Stimulated activated CD4-positive, alpha-beta T cell treated with anti-CD3 and anti-CD28 coated beads, Interleukin-4, amount 100 ng/mL, for 4 hours (primary cell): ENCODE measurements at places on chromosomes 4 and X.

DNA sequence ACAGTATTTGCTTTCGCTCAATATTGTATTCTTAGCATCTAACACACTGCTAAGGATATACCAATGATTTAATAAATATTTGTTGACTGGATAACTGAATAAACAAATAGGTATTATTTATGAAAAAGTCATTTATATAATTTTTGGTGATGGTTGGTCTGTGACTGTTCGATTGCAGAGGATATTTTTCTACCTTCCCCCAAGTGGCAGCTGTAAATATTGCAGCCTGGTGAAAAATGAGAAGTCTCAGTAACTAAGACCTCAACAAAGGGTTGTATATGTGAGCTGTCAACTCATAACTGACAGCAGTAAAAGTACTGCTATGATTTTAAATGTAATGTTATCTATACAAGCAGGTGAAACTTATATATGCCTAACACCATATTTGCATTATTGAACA lies 36.0 kb downstream of the HTR2C start:
- DNase-seq: no peak

DNA sequence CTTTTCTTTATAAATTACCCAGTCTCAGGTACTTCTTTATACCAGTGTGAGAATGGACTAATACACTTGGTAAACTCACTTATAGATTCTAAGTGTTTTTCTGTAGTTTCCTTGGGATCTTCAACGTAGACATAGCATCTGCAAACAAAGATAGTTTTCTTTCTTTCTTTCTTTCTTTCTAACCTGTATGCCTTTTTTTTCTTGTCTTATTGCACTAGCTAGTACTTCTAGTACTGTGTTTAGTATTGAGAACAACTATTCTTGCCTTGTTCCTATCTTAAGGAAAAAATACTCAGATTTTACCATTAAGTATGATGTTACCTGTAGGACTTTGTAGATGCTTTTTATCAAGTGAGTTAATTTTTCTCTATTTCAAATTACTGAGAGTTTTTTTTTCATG lies 102.2 kb downstream of the EDA start:
- DNase-seq: no peak

DNA sequence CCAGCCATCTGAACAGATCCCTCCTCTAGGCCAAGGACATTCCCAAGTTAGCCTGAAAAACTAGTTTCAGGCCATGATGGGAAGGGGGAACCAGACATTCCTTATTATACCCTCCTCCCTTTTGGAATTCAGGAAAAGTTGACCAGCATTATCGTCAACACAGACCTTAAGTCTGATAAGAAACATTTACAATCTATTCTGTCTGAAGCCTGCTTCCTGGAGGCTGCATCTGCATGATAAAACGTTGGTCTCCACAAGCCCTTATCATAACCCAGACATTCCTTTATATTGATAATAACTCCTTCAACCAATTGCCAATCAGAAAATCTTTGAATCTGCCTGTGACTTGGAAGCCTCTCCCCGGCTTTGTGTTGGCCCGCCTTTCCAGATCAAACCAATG lies 44.3 kb downstream of the EFHC2 start:
- DNase-seq: no peak

DNA sequence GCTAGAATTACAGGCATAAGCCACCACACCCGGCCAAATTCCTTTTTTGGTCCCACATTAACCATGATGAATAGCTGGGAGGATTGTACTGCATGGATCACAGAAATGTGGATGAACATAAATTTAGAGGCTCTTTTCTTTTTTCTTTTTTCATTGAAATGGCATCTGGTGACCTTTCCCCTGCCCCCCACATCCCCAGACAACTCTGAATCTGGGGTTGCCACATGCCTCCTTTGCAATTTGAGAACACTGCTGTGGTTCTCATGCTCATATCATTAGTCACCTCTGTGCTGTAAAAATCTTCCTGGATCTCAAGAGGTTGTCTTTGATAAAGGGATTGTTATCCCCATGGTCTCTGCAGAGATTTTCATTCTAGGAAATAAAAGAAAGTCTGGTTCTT lies 22.8 kb upstream of the FMR1NB start:
- DNase-seq: no peak

GRCh38 chr4:97910005-97910404 lies 233.3 kb downstream of the STPG2 start:
- no peak for DNase-seq

DNA sequence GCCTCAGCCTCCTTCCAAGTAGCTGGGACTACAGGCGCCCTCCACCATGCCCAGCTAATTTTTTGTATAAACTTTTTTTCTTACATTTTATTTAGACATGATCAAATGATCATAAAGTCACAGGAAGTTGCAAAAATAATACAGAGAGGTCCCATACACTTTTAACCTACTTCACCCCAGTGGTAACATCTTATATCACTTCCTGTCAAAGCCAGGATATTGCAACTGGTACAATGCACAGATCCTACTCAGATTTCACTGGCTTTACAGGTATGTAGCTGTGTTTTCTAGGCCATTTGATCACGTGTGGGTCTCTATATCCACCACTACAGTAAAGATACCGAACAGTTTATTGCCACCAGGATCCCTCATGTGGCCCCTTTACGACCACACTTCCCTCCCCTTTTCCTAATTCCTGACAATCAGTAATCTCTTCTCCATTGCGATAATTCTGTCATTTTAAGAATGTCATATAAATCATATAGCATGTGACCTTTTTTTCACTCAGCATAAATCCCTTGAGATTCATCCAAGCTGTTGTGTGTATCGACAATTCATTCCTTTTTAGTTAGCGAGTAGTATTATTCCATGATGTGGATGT lies 18.0 kb downstream of the RPS6KA3 start:
- no peak for DNase-seq

GRCh38 chrX:149527705-149528104 lies 13.1 kb upstream of the EOLA1 start:
- DNase-seq: peak; percentile 13

DNA sequence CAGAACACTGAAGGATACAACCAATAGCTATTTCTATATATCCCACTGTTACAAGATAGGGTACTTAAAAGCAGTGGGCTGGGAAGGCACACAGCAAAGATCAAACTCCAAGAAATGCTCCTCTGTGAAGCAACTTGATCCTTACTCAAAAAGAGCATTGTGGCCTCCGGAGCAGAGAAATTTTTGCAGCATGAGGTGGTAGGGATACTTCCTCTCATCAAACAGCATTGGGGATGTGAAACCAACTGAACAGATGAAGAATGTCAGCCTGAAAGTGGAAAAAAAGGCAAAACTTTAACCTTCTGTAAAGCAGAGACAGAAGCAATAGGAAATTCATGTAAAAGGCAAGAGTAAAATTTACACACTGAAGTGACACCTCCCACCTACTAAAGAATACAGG lies 92.2 kb downstream of the HUWE1 start:
- DNase-seq: no peak

DNA sequence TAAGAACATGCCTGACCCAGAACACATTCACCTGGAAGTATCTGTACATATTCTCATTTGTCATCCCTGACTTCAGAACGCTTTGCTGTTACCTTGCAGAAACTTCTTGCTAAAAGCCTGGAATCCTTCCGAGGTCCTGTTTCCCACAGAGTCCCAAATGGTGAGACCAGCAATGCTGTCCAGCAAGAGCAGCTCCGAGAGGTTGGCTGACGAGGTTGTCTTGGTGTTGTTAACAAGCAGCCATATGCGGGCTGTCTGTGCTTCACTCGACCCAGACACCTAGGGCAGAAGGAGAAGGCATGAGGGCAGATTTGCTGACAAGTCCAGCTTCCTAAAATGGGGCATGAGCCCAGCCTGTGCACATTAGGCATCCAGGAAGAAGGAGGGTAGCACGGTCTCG lies 19.3 kb downstream of the EVC2 start:
- no peak for DNase-seq

DNA sequence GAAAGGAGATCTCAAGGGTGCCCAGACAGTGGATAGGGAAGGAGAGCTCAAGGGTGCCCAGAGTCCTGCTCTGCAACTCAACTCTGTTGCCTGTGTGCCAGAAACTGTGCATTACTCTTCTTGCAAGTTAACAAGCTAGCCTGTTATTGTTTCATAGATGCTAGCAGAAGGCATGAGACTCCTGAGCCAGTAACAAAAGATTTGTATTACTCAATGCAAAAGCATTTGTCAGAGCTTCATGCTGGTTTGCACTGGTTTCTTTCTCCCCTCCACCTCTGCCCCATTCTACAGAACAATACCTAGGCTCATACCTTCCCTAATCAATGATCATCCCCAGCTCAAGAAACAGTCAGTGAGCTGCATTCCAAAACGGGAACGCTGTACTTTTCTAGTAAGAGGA lies 124.5 kb upstream of the NEIL3 start:
- DNase-seq: no peak

- DNase-seq: no peak
Measured at GRCh38 chr4:57973819-57974218, 863.6 kb upstream of the IGFBP7 start.

- no peak for DNase-seq
Measured at GRCh38 chr4:85475631-85476233, 782 bp downstream of the ARHGAP24 start.

DNA sequence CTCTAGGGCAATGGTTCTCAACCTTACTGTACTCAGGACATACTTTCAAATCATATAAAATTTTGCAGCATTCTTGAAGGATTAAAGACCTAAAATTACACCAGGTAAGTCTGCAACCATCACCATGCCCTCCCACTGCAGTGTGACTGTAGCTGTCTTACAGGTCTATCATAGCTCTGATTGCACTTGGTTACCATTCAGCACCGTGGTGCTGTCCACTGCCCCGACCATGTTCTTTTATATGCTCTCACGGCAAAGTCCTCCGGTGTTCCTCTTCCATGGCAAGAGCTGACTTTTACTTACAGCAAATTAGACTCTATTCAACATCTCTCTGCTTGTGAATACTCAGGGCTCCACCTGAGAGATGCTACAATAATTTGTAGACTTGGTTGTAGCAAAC lies 11.5 kb downstream of the CRMP1 start:
- DNase-seq: no peak

- DNase-seq: no peak
Measured at GRCh38 chr4:162461952-162462351, 298.2 kb upstream of the FSTL5 start.

DNA sequence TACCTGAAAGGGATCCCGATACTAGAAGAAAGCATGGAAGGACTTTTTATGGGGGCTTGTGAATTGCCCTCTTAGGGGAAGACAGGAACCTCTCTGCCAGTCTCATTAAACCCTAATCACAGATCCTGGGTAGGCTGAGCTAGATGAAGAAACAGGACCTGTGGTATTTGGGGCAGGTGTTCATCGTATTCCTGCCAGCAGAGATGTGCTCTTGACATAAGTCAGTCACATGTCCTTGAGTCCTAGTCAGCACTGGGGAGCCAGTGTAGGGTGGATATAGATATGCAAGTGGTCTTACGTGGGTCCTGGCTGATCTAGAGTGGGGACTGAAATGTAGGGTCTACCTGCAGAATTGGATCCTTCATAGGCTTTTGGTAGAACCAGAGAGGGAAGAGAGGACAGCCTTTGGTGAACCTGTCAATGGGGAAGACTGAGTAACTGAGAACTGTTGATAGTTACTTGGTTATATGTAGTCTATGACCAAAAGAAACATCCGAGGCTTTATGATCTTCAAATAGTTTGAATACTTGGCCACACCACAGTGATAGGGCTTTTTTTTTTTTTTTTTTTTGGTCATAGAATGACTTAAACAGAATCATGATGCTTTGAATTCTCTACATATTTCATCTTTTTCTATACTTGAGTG lies 63.5 kb upstream of the WDR1 start:
- no peak for DNase-seq

DNA sequence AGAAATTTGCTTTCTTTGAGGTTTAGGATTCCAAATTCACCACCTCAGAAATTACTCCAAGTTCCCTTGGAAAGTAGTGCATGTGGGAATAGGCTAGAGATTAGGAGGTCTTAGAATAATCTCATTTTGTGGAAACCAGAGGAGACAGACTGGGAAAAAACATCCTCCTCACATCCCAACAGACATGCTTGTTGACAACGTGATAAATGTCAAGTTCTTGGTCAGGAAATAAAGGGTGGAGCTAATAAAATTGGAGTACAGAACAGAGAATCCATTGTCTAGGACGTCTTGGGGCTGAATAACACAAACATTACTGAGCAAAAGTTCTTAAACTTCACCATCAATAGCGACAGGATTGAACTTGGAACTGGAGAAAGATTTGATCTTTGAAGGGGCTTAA lies 233.4 kb downstream of the PABPC4L start:
- DNase-seq: no peak

DNA sequence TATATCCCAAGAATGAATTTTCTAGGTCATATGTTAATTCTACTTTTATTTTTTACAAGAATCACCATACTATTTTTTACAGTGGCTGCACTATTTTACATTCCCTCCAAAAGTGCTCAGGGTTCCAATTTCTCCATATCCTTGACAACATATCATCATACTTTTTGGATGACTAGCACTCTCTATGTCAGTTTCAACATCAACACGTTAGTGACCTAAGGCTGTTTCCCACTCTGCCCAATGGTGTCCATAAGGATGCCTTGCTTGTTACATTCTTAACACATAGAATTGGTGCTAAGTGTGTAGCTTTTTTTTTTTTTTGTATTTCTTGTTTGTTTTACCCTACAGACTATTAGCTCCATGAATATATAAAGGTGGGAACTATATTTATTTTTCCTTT lies 175.4 kb downstream of the PCDH10 start:
- DNase-seq: no peak

GRCh38 chr4:53233114-53233795 lies 132.6 kb downstream of the SCFD2 start:
- no peak for DNase-seq

GRCh38 chrX:74422576-74423288 lies 1.4 kb downstream of the SLC16A2 start:
- peak; percentile 5 for DNase-seq

DNA sequence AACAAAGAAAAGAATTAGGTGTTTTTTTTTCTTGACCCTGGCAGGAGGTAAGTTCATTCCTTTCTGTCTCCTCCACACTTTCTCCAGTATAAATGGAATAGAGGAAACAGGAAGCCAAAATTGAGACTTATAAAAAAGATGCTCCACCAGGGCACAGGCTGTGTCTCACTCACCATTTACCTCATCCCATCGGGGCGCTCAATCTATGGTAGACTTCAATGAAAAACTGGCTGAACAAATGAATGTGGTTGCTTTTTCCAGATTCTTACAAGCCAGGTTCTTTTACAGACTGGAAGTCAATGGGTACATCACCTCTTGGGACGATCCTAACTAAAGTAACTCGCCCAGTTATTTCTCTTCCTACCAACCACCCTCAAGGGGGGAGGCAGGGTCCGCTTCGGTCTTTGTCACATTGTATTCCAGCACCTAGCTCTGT lies 685 bp downstream of the COMMD8 start:
- no peak for DNase-seq
